ENCODE measurements at places on chromosomes 5 and 9.

DNA sequence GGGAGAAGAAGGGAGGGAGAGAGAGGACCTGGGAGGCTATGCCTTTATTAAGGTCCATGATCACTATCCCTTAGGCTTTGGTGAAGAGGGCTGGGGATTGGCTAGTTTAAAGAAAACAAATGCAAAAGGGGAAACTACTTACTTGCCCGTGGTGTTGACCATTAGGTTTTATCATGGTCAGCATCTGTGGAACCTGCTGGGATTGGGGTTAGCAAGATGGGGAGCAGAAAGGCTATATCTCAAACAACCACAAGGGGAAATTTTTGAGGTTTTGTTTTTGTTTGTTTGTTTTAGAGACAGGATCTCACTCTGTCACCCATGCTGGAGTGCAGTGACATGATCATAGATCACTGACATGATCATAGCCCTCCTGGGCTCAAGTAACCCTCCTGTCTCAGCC, 9.0 kb upstream of the RAD23B start:
- no peak for DNase-seq

GRCh38 chr5:157594675-157595459, 19.3 kb upstream of the ADAM19 start:
- no peak for DNase-seq

GRCh38 chr5:5420251-5420650, 2.2 kb upstream of the ICE1 start:
- no peak for DNase-seq

DNA sequence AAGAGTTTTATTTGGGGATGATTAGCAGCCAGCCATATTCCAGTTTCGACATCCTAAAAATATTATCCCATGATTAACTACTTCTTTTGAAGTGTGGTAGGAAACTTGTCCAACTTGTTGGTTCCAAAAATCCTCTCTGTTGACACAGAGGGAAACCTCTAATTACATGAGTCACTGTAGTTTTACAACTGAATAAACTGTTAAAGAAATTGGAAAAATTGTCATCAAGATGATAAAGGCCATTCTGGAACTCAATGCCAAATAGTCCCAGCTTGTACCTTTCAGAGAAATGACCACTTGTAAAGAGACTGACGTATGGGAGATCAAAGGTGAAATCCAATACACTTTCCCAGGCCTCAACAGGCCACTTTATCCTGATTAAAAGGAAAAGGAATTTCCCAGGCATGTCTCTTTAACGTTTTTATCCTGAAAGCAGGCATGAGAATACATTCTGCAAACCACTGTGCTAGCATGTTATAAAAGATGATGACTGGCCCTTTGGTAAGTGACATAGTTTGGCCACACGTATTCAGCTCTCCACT, 261.6 kb downstream of the GLIS3 start:
- no peak for DNase-seq

GRCh38 chr5:145833631-145834200, 1.4 kb downstream of the PRELID2 start:
- no peak for DNase-seq

DNA sequence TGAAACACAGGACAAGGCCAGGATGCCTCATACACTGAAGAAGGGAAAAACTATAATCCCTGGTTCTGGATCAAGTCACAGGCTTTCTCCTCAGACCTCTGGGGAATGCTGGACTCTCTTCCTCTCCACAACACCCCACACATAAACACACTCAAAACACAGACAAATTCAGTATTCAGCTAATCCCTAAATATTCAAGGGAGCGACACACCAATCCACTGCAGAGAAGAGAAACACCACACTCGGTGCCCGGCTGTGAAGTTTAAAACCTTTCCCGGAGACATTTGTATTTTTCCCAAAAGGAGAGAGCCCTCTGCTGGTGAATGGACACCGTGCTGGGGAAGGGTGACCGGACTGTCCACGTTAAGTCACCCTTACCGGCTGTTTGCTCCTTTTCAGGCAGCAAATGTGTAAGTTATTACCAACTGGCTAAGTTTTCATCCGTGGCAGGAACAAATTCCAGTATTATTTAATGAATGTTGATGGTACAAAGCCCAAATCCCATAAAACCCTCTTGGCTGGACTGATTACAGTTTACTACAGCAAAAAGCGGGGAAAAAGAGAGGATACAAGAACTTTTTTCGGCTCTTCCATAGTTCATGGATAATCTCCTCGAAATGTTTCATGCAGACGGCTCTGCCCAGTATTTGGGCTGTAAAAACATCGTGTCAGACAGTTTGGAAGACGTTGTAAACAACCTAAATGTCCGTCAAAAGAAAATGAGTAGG, 130.9 kb upstream of the SLC30A5 start:
- peak; percentile 74 for DNase-seq

- no peak for DNase-seq
These were observed 29.9 kb downstream of the FCHO2 start for GRCh38 chr5:72985719-72986118.

DNA sequence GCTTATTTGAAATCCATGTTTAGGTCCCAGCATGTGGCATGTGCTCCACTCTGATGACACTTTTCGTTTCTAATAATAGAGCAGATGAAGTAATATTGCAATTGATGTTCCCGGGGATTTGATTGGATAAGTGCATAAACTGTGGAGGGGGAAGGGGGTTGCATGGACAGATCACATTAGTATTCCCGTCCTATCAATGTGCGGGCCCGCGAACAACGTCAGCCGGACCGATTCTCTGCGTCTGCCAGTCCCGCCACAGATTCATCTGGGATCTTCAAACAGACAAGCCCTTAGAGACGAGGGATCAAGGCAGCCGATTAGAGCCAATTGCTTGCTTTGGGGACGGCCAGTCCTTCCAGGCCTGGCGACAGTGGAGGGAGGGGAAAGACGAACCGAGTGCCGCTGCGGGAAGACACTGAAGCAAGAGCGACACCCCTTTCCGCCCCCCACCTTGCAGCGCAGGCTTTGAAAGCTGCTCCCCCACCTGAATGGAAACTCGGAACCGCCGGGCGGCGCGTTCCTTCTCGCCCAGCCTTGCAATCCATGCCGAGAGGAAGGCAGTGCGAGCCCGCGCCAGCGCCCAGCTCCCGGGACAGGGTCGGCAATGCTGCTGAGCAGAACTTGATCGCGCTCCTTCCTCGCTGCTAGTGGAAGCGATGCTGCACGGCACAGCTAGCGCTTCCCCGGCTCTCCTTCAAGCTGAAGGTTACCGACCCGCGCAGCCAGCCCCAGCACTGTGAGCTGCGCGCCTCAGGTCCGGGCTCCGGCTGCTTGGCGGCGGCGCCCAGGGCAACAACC, at the start of gene RGS7BP:
Gene RGS7BP (plus strand): TSS at position 247 of the 798 bp plus-strand sequence. CDS start 610 bp downstream, outside the sequence.
- DNase-seq, result peak; percentile 38

- no peak for DNase-seq
These were observed 745.2 kb upstream of the C9orf72 start for GRCh38 chr9:28318515-28318914.
